ENCODE measurements at places on chromosomes 5 and 9.

DNA sequence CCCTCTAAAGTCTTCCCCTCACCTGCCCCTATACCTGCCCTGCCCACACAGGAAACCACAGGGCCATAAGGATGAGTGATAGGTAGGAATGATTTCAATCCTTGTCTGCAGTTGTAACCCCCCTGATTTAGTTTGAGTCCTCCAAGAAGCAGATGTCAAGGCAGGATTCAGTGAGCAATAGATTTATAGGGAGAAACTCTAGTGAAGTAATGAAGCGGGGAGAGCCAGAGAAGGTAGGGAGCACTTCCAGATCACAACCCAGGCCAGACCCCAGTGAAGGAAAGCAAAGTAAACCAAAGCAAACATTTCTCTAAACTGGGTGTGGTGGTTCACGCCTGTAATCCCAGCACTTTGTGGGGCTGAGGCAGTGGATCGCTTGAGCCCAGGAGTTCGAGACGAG lies 22.4 kb downstream of the ENC1 start:
- DNase-seq = no peak

DNA sequence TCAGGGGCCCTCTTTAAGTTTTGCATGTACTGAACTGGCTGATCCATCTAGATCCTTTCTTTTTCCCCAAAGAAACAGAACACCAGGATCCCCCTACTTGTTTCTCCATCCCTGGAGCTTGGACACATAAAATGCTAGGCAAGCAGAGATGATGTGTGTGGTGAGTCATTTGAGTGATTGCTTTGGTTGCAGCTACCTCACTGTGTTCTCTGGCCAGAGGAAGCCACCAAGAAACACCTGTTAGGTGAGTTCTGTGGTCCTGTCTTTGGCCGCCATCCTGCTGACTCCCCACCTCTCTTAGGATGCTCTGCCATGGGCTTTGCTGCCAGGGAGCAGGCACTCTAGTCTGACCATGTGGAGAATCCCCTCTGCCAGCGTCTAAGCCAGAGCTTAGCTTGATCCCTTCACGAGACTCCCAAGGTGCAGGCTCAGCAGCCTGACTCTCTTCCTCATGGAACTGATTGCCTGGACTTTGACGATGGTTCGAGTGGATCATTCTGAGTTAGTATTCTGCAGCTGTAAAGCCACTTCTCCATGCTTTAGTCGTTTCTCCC lies 27.3 kb upstream of the DENND1A start:
- DNase-seq = no peak

DNA sequence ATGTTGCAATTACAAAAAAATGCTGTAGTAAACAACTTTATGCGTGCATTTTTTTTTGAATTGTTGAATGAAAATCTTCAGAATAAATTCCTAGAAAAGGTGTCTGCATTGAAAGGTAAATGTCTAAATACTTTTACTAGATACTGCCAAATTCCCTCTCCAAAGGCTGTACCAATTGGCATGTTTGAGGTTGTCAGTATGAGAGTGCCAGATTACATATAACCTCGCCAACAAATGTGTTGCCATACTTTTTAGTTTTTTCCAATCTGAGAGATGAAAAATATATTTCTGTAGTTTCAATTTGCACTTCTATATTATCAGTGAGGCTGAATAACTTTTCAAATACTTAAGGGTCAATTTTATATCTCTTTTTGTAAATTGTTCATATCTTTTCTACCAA lies 261.5 kb upstream of the TARS1 start:
- DNase-seq = no peak

DNA sequence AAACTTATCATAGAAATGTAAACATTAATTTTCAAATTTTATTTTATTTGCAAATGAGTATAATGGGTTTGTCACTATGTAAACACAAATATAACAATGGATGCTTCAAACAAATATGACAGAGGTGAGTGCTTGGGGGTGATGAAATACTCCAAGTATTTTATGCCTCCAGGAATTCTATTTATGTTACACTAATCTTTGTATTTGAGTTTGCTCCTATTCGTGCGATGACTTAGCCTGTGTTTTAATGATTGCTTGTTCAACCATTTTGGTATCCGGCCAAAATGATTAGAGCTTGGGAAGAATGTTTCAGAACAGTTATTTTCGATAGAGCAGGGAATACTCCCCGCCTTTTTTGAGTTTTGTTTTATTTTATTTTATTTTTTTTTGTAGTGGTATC lies 5.0 kb downstream of the DMRT2 start:
- DNase-seq = no peak
